ENCODE measurements at places on chromosomes 1 and 21.

DNA sequence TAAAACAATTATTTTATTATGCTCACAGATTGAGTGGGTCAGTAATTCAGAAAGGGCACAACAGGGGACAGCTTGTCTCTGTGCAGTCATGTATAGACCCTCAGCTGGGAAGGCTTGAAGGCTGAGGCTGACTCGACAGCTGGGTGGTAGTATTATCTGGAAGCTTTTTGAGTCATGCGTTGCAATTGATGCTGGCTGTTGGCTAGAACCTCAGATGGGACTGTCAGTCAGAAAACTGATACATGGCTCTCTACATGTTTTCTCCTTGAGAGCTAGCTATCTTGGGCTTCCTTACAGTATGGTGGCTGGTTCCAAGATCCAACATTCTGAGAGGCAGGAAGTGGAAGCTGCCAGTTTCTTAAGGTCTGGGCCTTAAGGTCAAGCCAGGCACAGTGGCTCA is 61.5 kb upstream of the SELENON start:
- DNase-seq, result no peak

DNA sequence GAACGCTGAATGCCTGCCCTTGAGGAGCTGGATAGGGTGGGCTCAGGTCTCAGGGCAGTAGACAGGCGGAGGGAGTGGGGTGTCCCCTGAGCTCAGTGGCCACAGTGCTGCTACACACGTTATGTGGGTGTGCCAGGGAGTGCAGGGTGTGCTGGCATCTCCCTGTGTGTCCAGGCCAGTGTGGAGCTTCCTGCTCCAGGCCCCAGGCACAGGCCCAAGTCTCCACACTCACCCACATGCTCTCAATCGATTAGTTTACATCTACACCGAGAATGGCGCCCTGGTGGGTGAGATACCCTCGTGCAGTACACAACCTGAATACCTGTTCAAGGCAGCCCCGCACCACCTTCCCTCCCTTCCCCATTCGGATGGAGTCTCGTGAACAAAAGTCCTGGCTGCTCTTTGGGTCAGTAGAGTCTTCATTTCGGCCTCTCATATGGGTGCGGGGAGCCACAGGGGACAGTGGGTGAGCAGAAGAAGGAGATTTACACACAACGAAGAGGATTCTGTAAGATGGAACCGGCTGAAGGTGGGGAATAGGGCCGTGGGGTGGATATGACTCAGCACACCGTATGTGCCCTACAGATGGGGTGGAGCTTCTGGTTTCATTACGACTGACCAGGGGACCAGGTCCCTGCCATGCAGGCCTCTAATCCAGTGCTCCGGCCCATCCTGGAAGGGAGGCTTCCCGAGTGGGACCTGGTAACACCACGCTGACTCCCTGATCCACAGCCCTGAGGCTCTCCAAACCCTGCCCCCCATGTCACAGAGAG is 93.3 kb downstream of the SPSB1 start:
- DNase-seq, result no peak

DNA sequence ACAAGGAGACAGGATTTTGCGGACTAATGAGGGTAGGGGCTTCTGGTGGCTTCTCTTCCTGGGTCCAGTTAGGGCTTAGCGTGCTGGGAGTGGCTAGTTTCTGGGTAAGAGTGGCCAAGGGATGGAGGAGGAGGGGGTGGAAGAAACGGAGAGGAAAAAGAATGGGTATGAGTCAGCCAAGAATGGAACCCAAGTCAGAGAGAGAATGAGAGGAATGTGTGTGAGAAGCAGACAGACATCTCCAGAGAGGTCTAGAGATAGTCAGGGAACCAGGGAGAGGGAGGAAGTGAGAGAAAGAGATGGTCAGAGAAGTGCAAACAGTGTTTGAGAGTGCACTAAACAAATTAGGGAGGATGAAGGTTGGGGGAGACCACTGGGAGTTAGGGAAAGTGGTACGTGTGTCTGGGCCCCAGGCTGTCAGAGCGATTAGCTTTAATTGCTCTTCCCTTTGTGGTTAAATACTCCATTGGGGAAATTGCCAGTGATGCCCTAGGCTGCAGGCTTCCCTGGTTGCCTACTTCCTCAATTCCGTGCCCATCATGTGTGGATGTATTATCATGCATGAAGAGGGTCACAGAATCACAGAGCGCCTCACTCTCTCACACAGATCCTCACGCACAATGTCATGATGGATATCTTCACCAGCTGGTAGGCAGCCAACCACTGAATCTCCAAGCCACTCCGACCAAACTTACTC is 1.4 kb downstream of the PEA15 start:
- DNase-seq, result no peak

GRCh38 chr1:101356604-101357443 is 120.0 kb downstream of the S1PR1 start:
- DNase-seq, result no peak

- peak; percentile 48 for DNase-seq
Measured at GRCh38 chr1:27102707-27103468, 52.0 kb downstream of the SLC9A1 start.

DNA sequence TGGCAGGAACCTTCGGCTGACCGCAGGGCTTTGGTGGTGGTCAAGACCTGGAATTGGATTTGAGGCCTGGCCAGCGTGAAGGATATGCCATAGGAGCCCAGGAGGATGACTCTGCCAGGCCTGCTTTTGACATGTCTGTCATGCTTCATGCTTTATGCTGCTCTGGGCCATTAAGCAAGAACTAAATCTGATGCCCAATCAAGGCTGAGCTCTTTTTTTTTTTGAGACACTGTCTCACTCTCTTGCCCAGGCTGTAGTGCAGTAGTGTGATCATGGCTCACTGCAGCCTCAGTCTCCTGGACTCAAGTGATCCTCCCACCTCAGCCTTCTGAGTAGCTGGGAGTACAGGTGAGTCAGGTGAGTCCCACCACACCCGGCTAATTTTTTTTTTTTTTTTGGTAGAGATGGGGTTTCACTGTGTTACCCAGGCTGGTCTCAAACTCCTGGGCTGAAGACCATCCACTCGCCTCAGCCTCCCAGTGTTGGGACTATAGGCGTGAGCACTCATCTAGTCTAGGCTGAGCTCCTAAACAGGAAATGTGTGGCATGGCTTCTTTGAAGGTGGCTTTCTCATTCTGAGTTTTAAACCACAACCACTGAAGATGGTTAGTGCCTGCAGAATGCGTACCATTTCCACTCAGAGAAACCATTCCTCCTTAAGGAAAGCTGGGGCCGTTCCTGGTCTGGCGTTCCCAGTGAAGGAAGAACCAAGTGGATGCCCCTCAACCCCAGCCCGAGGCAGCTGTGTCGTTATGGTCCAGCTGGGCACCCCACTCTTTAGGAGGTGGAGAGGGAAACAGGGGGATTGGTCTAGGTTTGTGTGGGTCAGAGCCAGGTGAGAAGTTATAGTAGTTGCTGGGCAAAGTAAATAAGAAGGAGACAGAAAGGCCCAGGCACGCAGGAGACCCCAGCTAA is 34.2 kb upstream of the ATP5PO start:
- DNase-seq, result no peak

DNA sequence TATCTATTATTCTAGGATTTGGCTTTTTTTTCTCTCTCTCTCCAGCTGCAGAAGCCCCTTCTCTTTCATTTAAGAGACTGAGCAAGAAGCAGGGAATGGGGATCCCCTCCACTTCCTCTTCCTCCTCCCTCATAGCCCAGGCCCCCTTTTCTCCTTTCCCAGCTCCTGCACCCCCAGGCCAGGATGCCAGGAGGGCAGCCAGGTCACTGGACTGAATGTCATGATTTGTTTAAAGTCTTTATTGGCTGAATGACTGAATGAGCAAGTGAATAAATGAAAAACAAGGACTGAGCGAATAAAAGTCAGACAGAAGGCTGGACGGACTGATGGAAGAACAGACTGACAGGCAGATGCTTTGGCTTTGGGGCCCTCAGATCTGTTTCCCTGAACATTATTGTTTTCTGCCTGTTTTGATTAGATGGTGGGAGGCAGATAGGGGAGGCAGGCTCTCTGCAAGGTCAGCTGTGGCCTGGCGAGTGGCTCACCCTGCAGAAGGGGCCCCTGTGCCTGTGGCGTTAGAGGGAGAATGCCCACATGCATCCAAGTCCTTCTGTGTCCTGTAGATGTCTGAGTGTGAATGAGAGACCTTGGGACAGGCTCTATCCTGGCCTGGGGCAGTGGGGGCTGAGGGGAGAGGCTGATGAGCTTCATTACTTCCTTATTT is 20.3 kb upstream of the ADGRB2 start:
- no peak for DNase-seq

DNA sequence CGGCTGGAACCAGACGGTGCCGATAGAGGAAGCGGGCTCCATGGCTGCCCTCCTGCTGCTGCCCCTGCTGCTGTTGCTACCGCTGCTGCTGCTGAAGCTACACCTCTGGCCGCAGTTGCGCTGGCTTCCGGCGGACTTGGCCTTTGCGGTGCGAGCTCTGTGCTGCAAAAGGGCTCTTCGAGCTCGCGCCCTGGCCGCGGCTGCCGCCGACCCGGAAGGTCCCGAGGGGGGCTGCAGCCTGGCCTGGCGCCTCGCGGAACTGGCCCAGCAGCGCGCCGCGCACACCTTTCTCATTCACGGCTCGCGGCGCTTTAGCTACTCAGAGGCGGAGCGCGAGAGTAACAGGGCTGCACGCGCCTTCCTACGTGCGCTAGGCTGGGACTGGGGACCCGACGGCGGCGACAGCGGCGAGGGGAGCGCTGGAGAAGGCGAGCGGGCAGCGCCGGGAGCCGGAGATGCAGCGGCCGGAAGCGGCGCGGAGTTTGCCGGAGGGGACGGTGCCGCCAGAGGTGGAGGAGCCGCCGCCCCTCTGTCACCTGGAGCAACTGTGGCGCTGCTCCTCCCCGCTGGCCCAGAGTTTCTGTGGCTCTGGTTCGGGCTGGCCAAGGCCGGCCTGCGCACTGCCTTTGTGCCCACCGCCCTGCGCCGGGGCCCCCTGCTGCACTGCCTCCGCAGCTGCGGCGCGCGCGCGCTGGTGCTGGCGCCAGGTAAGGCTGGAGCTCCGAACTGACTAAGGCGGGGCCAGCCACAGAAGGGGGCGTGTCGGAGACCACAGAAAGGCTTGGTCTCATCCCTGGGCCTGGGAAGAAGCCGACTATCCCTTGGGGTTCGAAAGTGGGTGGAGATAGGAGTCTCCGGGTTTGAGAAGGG is 486 bp downstream of the SLC27A3 start:
- DNase-seq, result peak; percentile 64

GRCh38 chr21:37370152-37371040 is 3.8 kb downstream of the DYRK1A start:
- DNase-seq, result no peak

GRCh38 chr1:109309347-109309746 is 2.5 kb upstream of the MYBPHL start:
- DNase-seq, result no peak

GRCh38 chr21:46608672-46609111 is 3.8 kb upstream of the S100B start:
- no peak for DNase-seq

DNA sequence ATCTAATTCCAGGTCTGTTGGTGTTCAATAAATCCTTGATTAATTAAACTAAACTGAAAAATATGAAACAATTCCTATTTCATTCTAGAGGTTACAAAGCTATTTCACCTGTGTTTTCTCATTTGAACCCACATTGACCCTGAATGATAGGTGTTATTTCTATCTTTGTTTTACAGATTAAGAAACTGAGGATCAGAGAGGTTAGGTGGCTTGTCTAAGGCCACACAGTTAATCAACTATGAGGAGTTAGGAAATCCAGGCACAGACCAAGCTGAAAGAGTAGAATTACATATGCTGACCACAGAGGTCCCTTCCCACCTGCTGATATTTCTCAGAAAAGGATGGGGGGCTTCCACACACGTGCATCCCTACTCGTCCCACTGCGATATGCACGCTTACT is 487 bp downstream of the PIGR start:
- DNase-seq, result no peak

- no peak for DNase-seq
Measured at GRCh38 chr1:54584575-54584974, 36.5 kb downstream of the ACOT11 start.

DNA sequence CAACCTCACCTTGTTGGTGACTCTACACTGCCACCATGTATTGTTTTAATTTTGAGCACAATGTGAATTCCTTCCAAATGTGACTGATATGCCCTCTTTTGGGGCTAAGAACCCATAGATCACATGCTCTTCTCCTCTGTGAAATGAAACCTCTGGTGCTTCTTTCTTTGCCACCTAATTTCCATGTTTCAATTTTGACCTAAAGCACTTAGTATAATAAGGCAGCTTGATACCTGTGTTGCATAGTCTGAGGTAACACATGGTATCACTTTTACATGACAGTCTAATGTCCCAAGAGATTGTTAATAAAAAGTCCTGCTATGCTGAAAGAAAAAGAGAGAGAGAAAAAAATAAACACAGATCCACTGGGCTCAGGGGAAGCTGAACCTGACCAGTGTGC is 24.2 kb downstream of the CLEC20A start:
- DNase-seq, result no peak

GRCh38 chr21:29423099-29423870 is 124.6 kb downstream of the BACH1 start:
- DNase-seq, result no peak

Data from activated gamma-delta T cell (primary cell).